Fibroblast of the aortic adventitia (primary cell): ENCODE measurements at places on chromosomes 3 and 15.

- DNase-seq = no peak
These were observed 380.6 kb downstream of the CTNNB1 start for GRCh38 chr3:41579861-41580260.

DNA sequence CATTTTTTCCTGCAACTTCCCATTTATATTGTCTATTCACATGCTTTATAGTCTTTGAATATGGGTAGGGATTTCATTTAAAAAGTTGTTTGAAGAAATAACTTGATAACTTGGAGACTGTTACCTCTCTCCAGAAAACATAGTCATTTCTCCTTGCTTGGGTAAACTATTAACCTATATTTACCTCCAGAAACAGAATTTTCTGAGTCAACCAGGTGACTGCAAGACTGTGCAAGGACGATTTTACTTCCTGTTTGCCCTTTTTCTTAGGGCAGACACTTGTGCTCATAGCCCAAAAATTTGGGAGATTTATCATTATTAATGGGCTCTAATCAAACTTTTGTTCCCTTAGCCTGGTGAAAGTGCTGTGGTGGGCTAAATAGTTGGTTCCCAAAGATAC is 14.3 kb upstream of the MOBP start:
- DNase-seq = no peak

DNA sequence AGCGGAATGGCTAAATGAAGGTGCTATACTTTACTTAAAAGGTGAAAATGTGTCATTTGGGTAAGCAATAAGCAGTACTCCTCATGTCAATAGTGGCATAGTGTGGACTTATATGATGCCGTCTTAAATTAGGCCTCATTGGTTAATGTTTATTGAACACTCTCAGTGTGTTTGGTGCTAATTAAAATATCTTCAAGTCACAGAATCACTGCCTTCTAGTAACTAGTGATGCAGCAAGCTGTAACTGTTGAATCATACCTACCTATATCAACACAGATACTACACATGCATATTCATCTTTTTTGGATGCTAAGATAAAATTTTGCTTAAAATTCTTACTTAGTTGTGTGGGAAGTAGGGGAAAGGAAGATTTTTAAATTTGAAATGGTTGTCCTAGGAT is 30.7 kb downstream of the ARHGAP31 start:
- DNase-seq = no peak

DNA sequence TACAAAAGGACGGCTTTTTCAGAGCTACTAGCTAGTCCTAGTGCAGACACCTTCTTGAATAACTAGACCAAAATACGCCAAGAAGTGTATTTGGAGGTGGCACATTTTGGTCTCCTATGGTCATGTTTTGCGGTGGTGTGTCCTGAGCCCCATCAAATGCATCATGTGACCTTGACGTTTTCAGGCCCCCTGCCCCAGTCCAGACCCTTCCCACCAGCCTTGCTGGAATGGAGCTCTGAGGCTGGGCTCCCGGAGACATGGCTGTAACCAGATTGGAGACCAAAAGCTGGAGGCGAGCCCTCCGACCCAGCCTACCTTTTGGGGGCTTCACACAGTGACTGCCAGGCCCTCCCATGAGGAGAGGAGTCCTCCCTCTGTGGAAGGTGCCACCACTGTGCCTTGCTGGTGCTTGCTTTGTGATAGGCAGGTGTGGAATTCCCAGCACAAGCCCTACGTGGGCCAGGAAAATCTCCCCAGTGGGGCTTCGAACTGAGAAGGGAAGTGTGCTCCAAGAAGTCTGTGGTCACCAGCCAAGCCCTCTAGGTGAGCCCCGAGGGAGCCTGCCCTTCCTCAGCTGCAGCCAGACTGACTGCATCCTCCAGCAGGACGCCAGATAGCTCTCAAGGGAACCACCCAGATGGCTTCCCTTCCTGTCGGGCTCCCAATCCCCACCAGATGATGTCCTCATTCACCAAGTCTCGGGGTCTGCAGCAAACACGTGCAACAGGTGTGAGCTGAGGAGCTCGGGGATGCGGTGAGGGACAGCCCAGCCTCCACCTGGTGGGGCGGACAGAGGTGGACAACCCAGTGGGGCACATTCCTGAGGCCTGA is 126.2 kb downstream of the ASB7 start:
- DNase-seq = no peak

- DNase-seq = no peak
These were observed 10.0 kb downstream of the NT5DC2 start for GRCh38 chr3:52523386-52524257.

DNA sequence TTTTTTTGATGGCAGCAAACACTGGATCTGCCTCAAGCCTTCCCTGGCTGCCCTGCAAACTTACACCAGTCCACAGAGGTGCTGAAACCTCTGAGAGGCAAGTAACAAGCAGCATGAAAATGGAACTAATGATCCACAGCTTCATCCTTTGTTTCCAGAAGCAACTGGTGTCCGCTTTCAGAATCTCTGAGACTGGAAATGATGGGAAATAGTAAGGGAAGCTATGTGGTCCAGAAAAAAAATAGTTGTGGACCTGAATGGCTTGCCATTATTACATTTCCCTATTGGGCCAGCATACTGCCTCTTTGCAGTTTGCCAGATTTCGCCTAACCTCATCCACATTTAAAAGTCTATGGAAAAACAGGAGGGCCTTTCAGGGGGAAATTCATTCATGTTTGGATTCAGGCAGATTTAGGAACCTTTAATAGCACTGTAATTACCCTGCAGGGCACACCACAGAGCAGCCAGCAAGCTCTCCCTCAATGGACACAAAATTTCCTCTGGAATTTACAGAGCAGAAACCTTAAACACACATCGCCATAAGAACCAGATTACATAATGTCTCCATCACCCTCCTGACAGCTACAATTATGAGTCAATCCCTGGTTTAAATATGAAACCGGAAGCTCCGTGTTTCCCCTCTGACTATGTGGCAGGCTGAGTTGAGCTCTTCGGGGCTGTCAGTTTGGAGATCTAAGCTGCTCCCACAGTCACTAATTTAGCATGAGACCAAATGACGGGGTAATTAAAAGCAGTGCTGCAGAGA is 134.4 kb downstream of the TMCO5A start:
- peak; percentile 68 for DNase-seq

DNA sequence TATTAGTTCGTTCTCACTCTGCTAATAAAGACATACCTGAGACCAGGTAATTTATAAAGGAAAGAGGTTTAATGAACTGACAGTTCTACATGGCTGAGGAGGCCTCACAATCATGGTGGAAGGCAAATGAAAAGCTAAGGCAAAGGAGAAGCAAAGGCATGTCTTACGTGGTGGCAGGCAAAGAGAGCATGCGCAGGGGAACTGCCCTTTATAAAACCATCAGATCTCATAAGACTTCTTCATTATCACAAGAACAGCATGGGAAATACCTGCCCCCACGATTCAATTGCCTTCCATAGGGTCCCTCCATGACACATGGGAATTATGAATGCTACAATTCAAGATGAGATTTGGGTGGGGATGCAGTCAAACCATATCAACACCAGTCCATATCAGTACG is 133.5 kb downstream of the ZNF621 start:
- no peak for DNase-seq

DNA sequence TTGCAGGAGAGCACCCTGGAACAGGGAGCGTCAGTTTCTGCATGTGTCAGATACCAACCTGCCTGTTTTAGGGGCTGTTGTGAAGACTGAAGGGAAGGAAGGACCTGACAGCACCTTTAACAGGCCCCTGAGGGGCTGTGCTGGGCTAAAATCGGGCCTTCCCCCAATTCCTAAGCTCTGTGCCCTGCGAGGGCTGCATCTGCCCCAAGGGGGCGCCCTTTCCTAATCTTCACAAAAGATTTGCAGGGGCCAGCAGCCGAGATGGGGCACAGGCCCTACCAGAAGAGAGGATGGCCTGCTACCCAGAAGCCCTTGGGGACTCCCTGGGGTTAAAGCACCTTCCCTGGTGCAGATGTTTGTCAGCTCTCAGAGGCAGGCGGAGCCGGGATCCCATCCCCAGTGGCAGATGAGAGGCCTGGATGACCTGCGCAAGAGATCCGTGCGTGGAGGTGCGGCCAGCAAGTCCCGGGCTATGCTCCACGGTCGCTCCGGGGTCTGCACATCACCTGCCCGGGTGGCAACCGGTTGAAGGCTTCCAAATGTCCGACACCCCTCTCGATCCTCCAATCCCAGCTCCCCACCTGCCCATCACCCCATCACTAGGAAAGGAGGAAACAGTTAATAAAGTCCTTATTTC is 53.6 kb downstream of the RHCG start:
- peak; percentile 46 for DNase-seq

DNA sequence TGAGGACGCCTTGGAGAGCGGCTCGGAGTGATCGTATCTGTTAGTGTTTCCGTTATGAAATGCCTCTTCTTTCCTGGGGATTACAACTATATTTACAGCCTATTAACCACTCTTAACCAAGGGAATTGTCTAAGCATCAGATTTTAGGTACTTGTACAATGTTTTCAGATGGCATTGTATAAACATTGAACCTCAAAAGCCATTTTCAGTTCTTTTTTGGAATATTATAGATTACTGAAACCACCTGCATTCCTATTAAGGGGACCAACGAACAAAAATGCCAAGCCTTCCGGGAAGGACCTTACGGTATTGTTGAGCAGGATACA is 1.1 kb downstream of the NEO1 start:
- DNase-seq = no peak

- DNase-seq = no peak
These were observed 18.0 kb downstream of the NCEH1 start for GRCh38 chr3:172692751-172693338.

DNA sequence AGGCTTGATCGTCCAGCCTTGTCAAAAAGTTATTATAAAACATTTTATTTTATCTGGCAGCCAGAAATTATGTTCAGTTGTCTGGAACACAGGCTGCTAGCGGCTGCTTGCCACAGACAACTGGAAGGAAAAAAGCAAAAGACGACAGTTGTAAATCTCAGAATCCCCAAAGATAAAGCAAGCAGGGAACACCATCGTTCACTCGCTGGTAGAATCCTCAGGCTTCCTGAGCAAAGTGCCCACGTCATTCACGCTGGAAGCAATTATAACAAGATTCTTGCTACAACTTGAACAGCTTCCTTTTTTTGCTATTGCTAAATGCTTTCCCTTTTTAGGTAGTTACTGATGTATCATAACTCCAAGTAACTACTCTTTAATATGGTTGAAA is 33.6 kb downstream of the ADAMTS17 start:
- DNase-seq = no peak

DNA sequence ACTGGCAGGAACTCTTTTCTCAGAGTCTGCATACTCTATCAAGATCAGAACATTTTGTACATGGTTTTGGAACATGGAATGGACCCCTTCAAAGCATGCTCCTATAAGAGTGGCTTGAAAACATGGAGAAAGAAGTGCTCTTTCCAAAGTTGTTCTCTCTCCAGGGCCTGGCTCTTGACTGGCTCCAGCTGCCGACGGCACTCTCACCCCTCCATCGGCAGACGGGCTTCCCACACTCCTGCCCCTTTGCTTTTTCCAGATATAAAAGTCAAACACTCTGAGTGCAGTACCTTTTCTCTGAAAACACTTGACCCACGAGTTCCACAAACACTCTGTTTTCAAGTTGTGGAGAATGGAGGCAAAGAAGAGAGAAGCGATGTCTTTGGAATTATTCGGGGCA is 72.5 kb upstream of the ONECUT1 start:
- no peak for DNase-seq

DNA sequence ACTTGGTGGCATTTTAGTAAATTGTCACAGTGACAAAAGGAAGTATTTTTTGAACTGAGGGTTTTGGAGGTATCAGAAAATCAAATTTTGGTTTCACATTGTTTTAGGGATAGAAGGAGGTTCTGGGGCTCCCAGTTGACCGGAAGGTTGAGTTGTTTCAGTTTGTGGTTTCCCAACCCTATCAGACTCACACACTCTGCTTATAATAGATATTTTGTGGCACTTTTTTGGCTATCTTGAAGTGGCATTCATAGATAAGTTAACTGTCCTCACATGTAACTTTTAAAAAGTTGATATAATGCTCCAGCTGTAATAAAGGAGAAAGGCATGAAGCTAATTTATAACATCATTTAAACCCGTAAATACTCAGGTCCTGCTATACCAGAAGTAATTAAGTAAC is 12.8 kb downstream of the ARMC8 start:
- no peak for DNase-seq

DNA sequence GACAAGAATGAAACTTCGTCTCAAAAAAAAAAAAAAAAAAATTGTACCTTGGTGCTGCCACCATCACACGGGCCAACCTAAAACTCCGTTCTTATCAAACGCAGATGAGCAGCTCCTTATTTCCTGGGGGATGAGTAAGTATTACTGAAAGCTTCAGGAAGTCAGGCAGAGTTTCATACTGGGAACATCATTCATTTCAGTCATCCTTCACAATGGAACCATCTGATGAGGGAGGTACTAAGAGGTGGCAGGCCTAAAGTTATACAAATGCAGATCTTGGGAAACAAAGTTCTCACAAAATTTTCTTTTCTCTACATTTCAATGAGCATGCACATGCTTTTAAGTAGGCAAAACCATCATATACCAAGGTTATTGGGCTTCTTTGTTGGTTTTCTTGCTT is 636.0 kb upstream of the LMCD1 start:
- DNase-seq = no peak

- peak; percentile 30 for DNase-seq
These were observed 179.3 kb upstream of the ANKRD28 start for GRCh38 chr3:15977090-15977489.

- DNase-seq = peak; percentile 82
These were observed 48.3 kb downstream of the MITF start for GRCh38 chr3:69787436-69788168.

DNA sequence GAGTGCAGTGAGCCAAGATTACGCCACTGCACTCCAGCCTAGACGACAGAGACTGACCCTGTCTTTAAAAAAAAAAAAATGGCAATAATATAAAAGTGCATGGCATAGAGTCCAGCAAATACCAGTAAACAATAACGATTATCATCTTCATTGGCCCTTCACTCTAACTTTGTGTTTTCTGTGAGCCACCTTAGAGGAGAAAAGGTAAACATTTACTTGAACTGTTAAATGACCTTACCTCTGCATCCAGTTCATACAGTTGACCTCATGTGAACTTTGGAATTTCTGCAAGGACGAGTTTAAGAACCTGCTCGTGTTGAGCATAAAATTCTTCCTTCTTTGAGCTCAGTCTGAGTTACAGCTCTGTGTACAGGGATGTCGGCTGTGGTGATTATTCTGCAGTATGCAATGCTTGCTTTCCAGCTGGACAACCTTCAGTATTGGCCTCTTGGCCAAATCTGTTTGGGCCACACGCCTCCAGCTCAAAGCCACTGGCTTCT is 56.6 kb downstream of the RLBP1 start:
- peak; percentile 75 for DNase-seq

DNA sequence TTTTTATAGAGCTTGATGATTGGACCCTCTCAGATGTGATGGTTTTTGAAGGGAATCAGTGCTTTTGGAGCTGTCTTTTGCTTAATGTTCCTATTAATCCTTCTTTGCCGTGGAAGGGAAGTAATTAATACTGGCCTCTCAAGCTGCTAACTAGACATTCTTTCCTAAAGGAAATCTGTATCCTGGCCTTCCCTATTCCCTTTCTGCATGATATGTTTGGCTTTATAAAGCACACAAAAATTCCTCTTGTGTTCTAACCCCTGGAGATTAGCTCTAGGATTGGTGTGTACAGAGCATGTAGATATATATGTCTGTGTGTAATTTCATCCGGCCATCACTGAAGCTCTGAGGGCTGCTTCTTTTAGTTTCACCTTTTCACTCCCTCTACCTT is 6.9 kb downstream of the ATXN7 start:
- no peak for DNase-seq

GRCh38 chr15:45995800-45996199 is 361.0 kb downstream of the SQOR start:
- DNase-seq = no peak
